ENCODE measurements at places on chromosomes 5 and 9. TPM values are rescaled to one million over a fixed set of nuclear protein-coding genes. Genes with fewer than 3 reads are reported as not detected.
A peak's percentile ranks its signal among the peaks of the same experiment; 100 is the strongest.

PCSK1 gene
- 7.7 TPM for total RNA-seq

ACER2 gene
- total RNA-seq: 4.9 TPM

DNA sequence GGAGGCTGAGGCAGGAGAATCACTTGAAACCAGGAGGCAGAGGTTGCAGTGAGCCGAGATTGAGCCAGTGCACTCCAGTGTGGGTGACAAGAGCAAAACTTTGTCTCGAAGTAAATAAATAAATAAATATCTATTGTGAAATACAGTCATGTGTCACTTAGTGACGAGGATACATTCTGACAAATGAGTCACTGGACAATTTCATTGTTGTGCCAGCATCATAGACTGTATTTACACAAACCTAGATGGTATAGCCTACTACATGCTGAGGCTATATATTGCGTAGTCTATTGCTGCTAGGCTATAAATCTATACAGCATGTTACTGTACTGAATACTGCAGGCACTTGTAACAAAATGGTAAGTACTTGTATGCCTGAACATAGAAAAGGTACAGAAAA, 61.1 kb upstream of the CCL21 start:
- no peak for DNase-seq

- DNase-seq: no peak
Observed at GRCh38 chr5:69502367-69502766, 9.8 kb downstream of the OCLN start.

GRCh38 chr5:177123789-177124485, 9.6 kb upstream of the NSD1 start:
- peak; percentile 25 for DNase-seq

- DNase-seq: no peak
Observed at GRCh38 chr5:175253597-175253996, 190.4 kb downstream of the DRD1 start.

GRCh38 chr9:32866273-32866672, 82.9 kb downstream of the TMEM215 start:
- DNase-seq: no peak
